ENCODE measurements at places on chromosomes 1 and 21.
A peak's percentile ranks its signal among the peaks of the same experiment; 100 is the strongest.

- no peaks in the 10 kb centered on the region for H3K27me3 ChIP-seq
- DNase-seq = no peak
- H3K27ac ChIP-seq = no peak overlapping the region
- H3K4me3 ChIP-seq = no peak overlapping the region
- H3K4me1 ChIP-seq = no peaks in the 10 kb centered on the region
These were observed 448.6 kb downstream of the KIF26B start for GRCh38 chr1:245603311-245603865.

GRCh38 chr1:21825393-21825792, 13.3 kb downstream of the LDLRAD2 start:
- H3K4me3 ChIP-seq = no peak overlapping the region
- peaks cover 13% of the 10 kb centered on the region for H3K36me3 ChIP-seq
- H3K4me1 ChIP-seq = no peaks in the 10 kb centered on the region
- no peak for DNase-seq
- no peaks in the 10 kb centered on the region for H3K27me3 ChIP-seq
- H3K27ac ChIP-seq = no peak overlapping the region

GRCh38 chr1:221562542-221563475, 179.1 kb downstream of the DUSP10 start:
- no peak for DNase-seq
- no peaks in the 10 kb centered on the region for H3K36me3 ChIP-seq
- H3K27ac ChIP-seq = no peak overlapping the region
- no peak overlapping the region for H3K4me3 ChIP-seq
- H3K27me3 ChIP-seq = no peaks in the 10 kb centered on the region

DNA sequence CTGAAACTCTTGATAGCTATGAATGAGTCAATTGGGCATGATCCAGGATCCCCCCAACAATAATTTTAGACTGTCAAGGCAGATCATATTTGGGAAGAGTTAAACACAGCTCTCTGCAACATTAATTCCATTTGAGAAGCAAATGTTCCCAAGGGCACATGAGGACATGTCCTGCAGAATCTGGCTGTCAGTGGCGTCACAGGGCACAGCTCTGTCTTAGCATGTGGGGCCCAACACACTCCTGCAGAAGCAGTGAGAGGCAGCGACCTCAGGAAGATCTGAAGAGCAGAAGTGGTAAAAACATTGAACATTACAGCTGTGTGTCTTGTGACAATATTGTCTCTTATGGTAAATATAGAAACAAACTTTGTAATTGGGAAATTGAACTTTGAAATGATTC, 197.1 kb upstream of the PBX1 start:
- H3K4me1 ChIP-seq = no peaks in the 10 kb centered on the region
- DNase-seq = no peak
- no peak overlapping the region for H3K27ac ChIP-seq
- no peaks in the 10 kb centered on the region for H3K27me3 ChIP-seq
- H3K36me3 ChIP-seq = no peaks in the 10 kb centered on the region
- no peak overlapping the region for H3K4me3 ChIP-seq

GRCh38 chr1:117007719-117008013, 6.1 kb downstream of the CD101 start:
- no peaks in the 10 kb centered on the region for H3K4me1 ChIP-seq
- DNase-seq = no peak
- no peaks in the 10 kb centered on the region for H3K36me3 ChIP-seq
- no peaks in the 10 kb centered on the region for H3K27me3 ChIP-seq

GRCh38 chr1:37811027-37811655, 3.1 kb upstream of the YRDC start:
- H3K27ac ChIP-seq = no peak overlapping the region
- H3K36me3 ChIP-seq = peaks cover 26% of the 10 kb centered on the region
- H3K4me3 ChIP-seq = no peak overlapping the region

GRCh38 chr1:83813576-83813975, 185.4 kb downstream of the TTLL7 start:
- peaks cover 3% of the 10 kb centered on the region for H3K4me1 ChIP-seq
- H3K4me3 ChIP-seq = no peak overlapping the region
- H3K27me3 ChIP-seq = no peaks in the 10 kb centered on the region
- H3K27ac ChIP-seq = no peak overlapping the region

- peak; percentile 41 for DNase-seq
- H3K4me3 ChIP-seq = no peak overlapping the region
- peak overlapping the region; percentile 36 for H3K27ac ChIP-seq
These were observed 91.5 kb downstream of the UROD start for GRCh38 chr1:45103534-45103933.

DNA sequence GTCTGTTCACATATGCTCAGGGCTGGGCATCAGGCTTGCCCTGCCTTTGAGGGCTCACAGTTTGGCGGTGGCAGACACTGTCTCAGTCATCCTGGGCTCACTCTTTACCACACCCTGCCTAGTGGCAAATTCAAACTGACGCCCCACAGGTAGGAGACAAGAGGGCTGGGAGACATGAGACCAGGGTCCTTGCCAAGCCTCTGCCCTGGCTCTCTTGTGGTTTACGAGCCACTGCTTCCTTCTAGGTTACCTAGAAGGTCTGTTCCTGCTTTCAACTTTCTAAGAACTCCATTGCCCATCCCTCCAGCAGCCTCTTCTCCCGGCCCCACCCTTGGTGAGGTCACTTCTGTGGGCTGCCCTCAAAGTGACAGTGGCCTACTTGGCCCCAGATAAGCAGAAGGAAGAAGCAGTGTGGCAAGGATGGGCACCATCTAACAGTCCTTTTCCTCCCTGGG, 10.5 kb downstream of the KIF21B start:
- H3K36me3 ChIP-seq = no peaks in the 10 kb centered on the region
- H3K27ac ChIP-seq = no peak overlapping the region
- no peak for DNase-seq
- H3K27me3 ChIP-seq = peaks cover 6% of the 10 kb centered on the region

DNA sequence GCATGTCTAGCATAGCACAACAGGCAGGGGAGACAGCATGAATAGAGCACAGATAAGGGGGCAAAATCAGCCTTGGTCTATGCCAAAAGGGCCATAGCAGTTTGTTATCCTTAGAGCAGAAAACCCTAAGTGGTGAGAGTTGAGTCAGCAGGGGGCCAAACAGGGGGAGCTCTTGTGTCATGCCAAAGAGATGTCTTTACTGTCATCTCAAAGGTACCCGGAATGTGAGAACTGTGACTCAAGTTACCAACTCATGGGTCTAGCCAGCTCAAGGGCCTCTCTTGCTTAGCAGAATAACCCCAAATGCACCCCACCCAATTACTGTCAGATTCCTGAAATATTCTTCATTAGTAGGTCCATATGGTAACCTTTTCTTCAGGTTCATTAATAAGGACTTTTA, 45.9 kb upstream of the NRDC start:
- peaks cover 8% of the 10 kb centered on the region for H3K4me1 ChIP-seq
- H3K27ac ChIP-seq = no peak overlapping the region
- H3K27me3 ChIP-seq = peaks cover 3% of the 10 kb centered on the region
- no peak for DNase-seq
- no peak overlapping the region for H3K4me3 ChIP-seq

Measured in HepG2 (cell line).